ENCODE measurements at places on chromosomes 16 and 17.

DNA sequence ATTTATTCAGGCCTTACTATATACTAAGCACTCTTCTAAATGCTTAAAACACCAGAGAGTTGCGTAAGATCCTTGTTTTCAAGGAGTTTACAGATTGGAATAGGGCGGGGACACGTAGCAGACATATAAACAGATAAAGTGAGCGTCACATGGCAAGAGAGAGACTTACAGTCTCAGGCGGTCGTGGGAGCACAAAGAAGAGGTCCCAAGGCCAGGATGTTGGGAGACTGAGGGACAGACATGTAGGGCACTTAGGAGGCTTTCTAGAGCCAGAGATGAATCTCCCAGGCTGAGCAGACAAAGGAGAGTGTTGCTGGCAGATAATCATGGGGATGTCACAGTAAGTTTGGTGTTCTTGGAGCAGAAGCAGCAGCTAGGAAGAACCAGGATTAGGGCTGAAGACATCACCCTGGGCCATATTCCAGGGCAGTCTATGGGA, 119.1 kb upstream of the ANKFN1 start:
- DNase-seq = no peak

GRCh38 chr17:57606111-57606875, 138.8 kb downstream of the CCDC182 start:
- peak; percentile 2 for DNase-seq

- no peak for DNase-seq
These were observed 7.9 kb downstream of the KCTD5 start for GRCh38 chr16:2689968-2690801.

DNA sequence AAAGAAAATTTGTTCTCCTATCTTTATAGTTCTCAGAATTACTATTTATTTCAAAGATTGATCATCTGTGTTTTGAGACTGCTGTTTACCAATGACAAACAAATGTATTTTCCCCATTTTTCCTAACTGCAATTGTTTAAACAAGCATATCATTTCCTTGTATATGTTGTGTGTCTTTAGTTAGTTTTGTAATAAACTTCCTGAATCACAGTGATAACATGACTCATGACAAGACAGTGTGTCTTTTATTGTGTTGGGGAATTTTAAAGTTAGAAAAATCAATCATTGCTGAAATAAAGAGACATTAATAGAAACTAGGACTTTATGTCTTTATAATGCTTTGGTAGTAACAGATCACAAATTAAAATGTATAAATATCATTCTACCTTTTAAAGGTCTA, 348.5 kb downstream of the KCNJ2 start:
- DNase-seq = no peak

GRCh38 chr16:66592814-66593213, 11.7 kb upstream of the CMTM3 start:
- DNase-seq = no peak

DNA sequence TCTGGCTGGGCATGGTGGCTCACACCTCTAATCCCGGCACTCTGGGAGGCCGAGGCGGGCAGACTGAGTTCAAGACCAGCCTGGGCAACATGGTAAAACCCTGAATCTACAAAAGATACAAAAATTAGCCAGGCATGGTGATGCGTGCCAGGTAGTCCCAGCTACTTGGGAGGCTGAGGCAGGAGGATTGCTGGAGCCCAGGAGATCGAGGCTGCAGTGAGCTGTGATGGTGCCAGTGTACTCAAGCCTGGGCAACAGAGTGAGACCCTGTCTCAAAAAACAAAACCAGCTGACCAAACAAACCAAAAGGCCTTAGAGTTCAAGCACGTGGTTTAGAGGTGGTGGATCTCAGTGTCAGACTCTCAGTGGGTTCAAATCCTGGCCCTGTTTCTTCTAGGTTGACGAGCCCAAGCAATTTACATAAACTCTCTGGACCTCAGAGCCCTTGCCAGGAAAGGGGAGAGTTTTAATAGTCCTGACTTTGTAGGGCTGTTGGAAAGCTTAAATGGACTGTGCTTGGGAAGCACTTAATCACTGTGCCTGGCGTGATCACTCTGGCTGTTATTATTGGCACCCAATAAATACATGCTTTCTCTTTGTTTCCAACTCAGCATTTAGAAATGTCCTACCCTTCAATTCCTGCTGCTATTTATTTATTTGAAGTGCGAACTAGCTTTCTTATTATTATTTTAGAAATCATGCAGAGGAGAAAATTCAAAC, 44.7 kb downstream of the ABCC1 start:
- DNase-seq = no peak

DNA sequence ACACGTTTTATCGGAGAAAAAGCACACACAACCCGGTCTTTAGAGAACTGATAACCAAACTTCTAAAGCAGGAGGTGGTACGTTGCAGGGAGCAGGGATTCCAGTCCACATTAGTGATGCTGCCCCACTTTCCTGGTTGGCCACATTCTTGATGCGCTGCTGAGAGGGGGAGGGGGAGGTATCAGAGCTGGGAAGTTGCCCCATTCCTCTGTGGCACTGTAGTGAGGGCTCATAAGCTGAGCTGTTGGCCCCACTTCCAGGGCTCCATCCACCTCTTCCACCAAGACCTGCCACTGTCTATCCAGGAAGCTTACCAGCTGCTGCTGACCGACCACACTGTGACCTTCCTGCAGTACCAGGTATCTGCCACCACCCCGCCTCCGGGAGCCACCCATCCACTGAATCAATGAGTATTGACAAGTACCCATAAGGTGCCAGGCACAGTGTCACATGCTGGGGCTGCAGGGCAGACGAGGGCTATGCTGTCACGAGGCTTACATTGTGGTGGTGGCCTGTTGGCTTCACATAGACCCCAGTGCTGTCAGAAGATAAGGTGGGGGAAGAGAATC, 1.1 kb downstream of the TSEN54 start:
- DNase-seq = peak; percentile 71

DNA sequence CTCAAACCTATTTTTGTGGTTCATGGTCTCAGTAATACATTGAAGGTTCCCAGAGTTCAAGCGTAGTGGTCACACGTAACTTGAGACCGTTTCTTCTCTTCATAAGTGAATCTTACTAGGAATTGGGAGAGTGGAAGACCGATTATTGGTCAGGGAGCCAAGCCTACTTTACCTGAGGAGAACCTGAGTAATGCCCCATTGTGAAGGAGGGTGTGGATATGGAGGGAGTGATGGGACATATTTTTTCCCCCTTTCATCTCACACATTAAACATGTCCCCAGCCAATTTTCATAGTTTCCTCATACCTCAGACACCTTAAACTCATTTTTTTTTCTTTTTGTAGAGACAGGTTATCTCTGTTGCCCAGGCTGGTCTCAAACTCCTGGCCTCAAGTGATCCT, 8.9 kb downstream of the GEMIN4 start:
- no peak for DNase-seq

DNA sequence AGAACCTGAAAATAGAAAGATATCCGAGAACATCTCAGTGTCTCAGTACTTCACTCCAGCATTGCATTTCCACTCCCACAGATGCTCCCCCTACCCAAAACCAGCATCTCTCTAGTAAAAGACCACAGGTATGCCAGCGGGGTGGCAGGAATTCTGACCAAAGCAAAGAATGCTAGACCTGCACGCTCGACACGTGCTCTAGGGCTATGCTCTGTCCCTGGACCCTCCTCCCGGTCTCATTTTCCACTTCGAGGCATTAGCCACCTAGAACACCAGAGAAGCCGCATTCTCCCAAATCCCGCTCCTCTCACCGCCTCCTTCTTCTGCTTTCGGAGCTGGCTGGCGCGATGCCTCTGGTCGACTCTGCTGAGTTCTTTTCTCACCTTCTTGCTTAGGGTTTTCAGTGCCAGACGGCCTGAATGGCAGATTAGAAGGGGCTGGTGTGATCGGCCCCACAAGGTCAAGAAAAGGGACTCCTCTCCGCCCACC, 487 bp downstream of the TSR1 start:
- peak; percentile 28 for DNase-seq

DNA sequence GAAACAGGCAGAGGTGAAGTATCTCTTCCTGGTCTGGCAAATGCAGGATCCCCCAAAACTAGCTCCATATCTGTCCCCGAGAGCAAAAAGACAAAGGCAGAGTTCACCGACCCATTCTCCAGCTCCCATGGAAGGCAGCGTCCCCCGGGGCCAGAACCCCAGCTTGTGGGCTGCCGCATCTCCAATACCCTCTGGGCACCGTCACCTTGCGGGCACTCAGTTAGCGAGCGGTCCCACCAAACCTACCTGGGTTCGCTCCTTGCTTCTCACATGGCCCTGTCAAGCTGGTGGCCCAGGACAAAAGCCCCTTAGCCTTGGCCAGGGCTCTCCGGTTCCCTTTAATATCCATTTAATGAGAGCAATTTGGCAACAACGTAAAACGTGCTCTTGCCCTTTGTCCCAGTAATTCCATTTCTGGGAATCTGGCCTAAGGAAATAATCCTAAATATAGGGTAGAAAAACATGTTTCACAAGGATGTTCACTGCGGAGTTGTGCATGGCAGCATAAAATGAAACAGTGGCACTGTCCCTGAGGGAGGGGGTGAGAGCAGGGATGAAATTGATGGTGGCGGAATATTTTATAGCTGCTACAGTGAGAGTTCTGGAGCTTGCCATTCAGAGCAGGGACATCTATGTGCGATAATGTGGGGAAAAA, 157.1 kb downstream of the CMIP start:
- no peak for DNase-seq

DNA sequence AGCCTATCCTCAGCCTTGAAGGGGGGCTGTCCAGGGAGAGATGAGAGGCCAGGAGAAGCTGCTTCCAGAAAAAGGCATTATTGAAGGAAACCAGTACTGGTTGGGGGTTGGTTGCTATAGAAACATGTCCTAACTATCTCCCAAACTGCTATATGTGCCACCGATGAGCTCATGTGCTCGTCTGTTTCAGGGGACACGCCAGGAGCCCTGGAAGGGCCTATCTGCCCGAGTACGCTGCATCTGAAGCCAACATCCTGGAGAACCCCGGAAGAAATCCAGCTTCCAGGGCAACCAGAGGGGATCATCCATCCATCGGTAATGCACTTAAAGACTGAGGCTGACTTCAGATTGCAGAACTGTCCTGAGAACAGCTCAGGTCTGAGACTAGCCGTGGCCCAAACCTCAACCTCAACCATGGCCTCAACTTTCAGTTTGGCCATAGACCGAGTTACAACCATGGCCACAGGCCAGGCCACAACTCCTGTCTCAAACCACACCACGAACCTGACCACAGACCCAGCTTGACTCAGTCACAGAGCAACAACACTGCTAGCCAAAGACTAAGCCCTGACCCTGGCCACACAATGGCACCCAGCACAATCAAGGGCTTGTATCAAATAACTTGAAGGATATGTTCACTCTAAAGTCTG, 10.2 kb downstream of the PITPNM3 start:
- DNase-seq = no peak

- no peak for DNase-seq
These were observed 32.7 kb downstream of the CDK5RAP3 start for GRCh38 chr17:48003417-48004151.

GRCh38 chr17:50225701-50226240, 24.3 kb upstream of the COL1A1 start:
- no peak for DNase-seq

- no peak for DNase-seq
These were observed 38.6 kb upstream of the TENT4B start for GRCh38 chr16:50114357-50115129.

GRCh38 chr17:56230660-56231059, 77.4 kb downstream of the ANKFN1 start:
- DNase-seq = no peak

DNA sequence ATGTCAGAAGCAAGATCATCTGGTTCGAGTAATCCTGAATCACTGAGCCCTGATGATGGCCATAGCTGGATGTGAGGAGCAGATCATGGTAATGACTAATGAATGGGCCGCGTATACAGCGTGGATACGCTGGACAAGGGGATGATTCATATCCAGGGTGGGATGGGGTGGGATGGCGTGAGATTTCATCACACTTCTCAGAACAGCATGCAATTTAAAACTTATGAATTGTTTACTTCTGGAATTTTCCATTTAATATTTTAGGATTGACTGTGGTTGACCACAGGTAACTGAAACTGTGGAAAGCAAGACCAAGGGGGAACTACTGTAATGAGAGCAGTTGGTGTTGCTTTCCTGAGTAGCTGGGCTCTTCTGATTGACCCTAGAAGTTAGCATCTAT, 225.5 kb downstream of the STX8 start:
- no peak for DNase-seq

DNA sequence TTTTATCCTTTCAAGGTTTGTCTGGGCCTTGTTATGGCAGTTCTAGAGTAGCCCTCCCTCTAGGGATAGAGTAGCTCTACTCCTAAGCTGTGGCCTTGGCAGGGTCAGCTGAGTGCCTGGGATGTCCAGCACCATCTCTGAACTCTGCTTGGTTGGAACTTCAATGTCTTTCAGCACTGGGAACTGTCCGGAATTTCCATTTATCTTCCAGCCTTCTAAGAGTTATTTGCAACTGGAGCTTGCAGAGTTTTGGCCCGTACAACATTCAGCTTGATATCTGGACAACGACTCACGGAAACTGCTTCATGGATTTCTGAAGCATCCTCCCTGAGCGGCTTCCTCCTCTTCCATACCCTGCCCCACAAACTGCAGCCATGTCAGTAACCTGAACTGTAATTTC, 22.9 kb downstream of the MMD start:
- DNase-seq = no peak

GRCh38 chr17:16991349-16992009, 19.6 kb upstream of the TNFRSF13B start:
- peak; percentile 97 for DNase-seq

DNA sequence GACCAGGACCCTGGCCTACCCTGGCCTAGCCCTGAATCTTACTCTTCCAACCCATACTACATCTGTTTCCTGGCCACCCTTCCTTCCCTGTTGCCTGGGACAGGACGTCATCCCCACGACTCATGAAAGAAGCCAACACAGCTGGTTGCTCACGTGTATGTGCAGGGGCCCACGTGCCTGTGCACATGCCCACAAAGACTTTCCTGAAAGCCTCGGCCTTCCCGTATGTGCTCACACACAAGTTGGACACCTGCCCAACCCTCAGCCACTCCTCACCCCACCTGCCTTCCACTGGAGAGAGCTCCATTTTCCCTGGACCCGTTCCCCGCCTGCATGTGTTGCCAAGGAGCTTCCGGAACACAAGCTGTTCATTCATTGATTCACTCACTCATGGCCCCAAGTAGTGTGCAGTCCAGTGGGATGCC, 7.0 kb downstream of the PLXDC1 start:
- DNase-seq = peak; percentile 84

GRCh38 chr16:84821728-84822689, 2.2 kb downstream of the CRISPLD2 start:
- DNase-seq = no peak

- no peak for DNase-seq
These were observed 76.5 kb downstream of the CACNG3 start for GRCh38 chr16:24332582-24333090.

DNA sequence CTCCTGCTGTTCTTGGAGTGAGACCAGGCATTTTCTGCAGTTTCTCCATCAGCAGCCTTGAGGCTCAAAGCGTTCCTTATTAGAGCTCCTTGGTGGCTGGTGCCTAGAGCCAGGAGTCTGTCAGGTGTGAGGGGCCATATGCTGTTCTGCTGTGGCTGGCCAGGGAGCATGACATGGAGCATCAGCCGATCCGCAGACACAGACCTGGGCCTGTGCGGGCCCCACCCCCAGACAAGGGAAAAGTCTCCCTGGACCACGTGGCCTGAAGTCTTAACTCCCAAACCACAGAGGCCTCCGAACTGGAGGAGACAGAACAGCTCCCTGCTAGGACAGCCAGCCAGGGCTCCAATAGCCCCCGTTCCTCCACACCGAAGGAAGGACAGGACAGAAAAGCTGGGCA, 162.7 kb upstream of the CIBAR2 start:
- no peak for DNase-seq

GRCh38 chr16:28623172-28623711, 13.4 kb upstream of the SULT1A1 start:
- DNase-seq = peak; percentile 76
